ENCODE measurements at places on chromosomes 7 and 10.

DNA sequence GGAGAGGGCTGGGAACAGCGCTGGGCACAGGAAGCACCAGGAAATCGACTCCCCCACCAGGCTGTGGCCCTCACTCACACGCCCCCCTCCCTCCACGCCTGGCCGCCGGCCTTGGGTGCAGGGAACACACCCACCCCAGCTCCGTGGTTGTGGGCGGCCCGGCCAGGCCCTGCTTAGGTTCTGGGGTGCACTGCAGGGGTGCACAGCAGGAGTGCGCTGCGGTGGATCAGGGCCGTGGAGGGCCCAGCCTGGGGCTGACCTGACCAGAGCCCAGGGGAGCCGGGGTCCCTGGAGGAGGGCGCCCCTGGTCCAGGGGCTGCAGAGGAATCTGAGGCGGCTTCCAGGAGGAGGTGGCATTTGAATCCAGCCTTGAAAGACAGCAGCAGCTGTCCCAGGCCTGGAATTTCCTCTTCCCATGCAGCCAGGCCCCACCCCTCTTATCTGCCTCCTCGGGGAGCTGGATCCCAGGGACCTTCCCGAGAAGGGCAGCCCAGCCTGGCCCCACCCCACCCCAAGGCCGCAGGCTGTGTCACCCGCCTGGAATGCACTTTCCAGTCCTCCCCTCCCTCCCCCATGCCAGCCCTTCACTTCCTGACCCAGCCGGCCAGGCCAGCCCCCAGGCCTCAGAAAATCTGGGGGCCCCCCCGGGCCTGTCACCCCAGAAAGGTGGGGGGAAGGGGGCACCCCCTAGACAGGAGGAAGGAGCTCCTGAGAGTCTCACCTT, 18.4 kb upstream of the PDGFA start:
- DNase-seq = no peak

DNA sequence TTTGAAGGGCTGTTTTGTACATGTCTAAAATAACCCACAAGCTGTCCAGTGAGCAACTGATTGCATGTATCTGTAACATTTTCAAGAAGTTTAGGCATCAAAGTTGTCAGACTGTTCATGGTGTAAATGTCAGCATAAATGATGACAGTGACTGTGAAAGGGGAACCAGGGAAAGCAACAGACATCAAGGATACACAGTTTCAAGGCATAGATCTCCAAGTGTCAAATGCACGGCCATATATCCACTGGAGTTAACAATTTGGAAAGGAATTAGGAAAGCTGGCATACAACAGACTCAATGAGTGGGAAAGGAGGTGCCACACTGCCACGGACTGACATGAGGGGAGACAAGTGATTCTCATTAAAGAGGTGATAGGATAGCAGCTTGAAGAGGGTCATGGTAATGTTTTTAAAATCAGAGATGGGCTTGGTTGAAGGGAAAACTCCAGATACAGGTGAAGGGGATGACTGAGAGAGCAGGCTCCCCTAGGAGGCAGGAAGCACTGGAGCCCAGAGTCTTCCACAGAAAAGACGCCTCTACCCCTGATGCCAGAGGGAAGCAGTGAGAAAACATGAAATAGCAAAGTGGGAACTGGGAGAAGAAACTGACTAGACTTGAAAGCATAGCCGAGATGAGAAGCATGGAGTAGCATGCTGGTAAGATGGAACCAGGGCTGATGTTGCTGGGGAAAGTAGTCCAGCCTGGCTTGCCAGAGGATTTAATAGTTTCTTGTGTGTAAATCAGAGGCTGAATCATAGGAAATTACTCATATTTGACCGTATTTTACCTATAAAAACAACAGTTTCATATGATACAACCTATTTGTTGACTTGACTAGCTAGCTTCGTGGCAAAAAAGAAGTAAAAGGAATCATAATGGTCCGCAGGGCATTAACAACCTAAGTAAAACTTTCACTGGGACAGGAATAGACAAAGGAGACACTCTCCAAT, 18.6 kb downstream of the NSMCE4A start:
- no peak for DNase-seq

GRCh38 chr7:46715579-46715978, 794.5 kb upstream of the IGFBP3 start:
- DNase-seq = no peak

GRCh38 chr7:132353936-132354335, 222.3 kb downstream of the PLXNA4 start:
- DNase-seq = no peak

DNA sequence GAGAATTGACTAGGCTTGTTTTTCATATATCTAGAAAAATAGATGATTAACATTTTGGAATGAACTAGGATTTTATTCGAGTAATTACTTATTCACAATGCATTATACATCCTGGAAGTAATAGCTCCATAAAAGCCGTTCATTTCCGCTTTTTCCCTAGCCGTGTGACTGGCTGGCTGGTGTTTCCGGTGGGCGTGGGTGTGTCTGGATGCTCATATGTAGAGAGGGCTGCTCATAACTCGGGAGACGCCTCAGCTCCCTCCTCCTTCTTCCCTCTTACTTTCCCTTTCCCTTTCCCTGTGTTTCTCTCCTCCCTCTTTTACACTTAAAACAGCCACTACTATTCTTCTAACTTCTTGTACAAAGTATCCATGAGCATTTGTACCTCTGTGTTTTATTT, 187.7 kb upstream of the VSTM2A start:
- no peak for DNase-seq

DNA sequence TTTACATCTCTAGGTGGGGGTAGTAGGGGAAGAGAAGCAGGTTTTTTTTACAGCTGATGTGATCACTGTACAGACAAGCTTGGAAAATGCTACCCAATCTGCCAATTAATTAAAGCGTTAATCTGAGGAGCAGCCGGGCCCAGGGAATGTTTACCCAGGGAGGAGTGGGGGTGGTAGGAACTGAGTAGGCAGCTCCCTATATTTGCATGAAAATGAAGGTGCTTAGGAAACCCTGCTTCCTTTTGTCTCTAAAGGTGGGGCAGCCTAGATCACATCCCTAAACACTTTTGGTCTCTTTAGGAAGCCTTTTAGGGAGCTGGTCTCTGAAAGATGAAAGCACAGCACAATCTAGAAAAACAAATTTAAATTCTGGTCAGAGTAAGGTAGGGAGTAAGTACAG, 53.0 kb upstream of the NFKB2 start:
- no peak for DNase-seq

GRCh38 chr10:67819768-67820204, 18.2 kb downstream of the DNAJC12 start:
- no peak for DNase-seq

All from stimulated activated CD4-positive, alpha-beta T cell treated with anti-CD3 and anti-CD28 coated beads, Interleukin-2, amount 100 ng/mL, for 48 hours (primary cell).